ENCODE measurements at places on chromosomes 6 and 20. TPM values are rescaled to one million over a fixed set of nuclear protein-coding genes. Genes with fewer than 3 reads are reported as not detected.
A peak's percentile ranks its signal among the peaks of the same experiment; 100 is the strongest.

GRCh38 chr20:32598606-32599005, 13.5 kb upstream of the NOL4L start:
- no peak for DNase-seq

- no peak for DNase-seq
Measured at GRCh38 chr6:47112317-47112716, 70.2 kb upstream of the ADGRF1 start.

GRCh38 chr6:63797721-63798120, 162.1 kb downstream of the PHF3 start:
- DNase-seq = no peak

FHL5 gene
- total RNA-seq = not detected

GRCh38 chr20:25081065-25081729, 744 bp downstream of the VSX1 start:
- DNase-seq = peak; percentile 68

DNA sequence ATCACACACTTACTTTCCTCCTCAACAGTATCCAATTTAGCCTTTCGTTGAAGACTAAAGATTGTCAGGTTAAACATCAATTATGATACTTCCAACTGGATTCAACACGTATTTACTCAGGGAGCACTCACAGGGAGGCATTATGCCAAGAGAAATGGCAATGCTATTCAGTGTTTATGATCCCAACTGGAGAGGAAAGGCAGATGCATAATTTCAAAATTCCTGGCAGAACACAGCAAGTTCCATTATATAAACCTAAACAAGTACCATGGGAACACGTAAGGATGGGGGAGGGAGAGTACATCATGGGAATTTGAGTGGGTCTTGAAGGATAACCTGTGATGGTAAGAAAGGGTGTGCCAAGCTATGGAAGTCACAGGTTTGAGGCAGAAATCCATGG, 112.7 kb downstream of the ISM1 start:
- DNase-seq = no peak

DNA sequence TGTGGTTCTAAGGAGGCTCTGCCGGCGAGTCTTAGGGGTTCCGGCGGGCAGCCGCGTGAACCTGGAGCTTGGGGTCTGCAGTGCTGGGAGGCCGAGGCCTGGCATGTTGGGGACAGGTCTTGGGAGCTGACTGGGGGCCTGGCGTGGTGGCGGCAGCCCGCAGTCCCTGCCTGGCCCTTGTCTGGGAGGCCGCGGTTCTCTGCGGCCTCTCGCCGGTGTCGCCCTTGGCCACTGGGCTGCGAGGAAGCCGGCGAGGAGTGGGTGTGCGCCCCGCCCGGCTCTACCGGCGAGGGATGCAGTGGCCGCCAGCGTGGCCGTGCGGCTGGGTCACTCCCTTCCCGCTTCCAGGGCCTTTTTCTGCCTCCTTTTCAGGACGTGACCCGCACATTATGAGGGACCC, 36.3 kb downstream of the IGF2R start:
- no peak for DNase-seq

MRPS10 gene
- total RNA-seq = 39.7 TPM

DNA sequence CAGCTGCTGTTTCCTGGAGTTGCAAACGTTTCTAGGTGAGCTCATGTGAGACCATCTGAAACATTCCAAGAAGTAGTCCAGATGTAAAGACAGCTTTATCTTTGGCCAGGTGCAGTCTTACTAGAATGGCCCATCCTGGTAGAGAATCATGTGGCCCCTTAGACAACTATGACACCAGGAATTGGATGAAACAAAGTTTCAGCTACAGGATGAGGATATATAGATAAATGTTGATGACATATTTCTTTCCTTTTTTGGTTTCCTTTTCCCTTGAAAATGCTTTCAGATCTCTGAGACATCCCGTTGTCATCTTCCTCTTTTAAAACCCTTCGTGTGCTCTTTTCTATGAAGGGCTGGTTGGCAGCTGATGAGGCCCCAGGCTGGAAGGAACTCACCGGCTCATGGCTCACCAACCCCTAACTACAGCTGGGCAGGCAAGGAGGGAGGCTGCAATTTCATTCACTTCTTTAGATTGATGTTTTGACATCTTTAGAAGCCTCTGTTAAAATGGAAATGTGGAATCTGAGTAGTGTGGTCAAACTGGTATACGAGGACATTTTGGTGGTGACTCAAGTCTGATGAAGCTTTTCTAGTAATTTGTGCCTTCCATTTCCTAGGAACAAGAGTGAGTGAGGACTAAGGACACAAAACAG, 167.9 kb upstream of the TNFAIP3 start:
- DNase-seq = peak; percentile 71

DNA sequence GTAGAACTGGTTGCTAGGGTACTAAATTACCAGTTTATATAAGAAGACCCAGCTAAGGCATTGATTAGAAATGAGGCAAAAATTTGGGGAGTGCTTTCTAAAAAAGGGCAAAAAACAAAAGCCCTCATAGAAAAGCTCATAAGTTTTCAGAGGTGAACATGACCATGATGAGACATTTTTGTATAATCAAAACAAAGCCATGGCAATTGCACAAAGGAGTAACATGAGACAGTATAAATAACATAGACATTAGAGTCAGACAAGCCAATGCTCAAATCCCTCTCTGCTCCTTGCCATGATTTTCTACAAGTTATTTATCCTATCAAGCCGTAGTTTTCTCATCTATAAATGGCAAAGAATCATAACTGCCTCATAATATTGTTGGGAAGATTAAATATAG, 112.2 kb upstream of the ADTRP start:
- DNase-seq = no peak

GRCh38 chr6:83518816-83519480, 6.6 kb downstream of the PRSS35 start:
- DNase-seq = no peak

- DNase-seq = peak; percentile 52
Measured at GRCh38 chr6:156776470-156776839, 723 bp upstream of the ARID1B start.

DNA sequence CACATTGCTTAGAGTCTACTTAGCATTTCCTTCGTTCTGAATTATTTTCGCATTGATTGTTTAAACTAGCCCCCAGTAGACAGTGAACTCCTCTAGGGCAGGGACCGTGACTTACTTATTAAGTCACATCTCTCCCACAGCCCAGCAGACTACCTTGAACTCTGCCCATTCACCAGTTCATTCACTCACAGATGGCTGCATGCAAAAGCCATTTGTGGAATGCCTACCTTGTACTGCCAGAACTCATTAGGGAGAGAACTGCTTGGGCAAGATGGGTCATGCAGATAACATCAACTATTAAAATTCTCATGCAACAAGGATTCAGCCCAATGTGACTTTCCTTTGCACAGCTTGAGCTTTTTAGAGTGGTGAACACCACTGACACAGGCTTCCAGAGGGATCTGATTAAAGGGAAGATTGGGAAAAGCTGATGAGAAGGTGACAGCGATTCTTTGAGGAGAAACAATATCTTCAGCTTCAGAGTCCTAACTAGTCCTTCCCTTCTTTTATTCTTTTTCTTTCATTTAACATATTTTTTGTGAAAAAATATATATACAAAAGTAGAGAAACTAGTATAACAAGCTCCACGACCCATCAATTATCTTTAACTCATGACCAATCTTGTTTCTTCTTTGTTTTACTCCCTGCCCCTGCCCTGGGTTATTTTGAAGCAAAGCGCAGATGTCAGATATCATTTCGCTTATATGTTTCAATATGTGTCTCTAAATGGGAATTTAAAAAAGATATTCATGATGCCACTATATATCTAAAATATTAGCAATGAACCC, 273.9 kb downstream of the CDC5L start:
- DNase-seq = no peak

KIF25 gene
- not detected for total RNA-seq

GRCh38 chr6:1382883-1383728, 6.3 kb upstream of the FOXF2 start:
- no peak for DNase-seq

- no peak for DNase-seq
Measured at GRCh38 chr6:12178521-12178920, 111.6 kb upstream of the EDN1 start.

GRCh38 chr6:158660333-158660754, 10.5 kb downstream of the SYTL3 start:
- peak; percentile 68 for DNase-seq

GRCh38 chr6:168376811-168377483, 57.4 kb upstream of the DACT2 start:
- no peak for DNase-seq

DNA sequence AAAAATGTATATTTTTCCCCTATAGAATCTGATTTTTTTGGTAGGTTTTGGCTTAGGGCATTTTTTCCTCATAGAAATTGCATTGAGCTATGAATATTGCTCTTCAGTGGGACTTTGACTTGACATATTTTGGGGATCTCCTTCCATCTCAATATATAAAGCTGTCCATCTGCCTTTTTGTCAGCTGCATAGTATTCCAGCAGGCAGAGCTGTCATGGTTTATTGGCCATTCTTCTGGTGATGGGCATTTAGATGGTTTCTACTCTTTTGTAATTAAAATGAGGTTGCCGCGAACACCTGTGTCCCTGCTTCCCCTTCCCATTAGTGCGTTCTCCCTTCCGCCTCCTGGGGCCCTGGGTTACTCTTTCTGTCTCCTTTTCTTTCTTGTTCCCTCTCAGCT, 80.0 kb upstream of the NNAT start:
- DNase-seq = no peak

SLC17A1 gene
- total RNA-seq = not detected

Data from activated naive CD4-positive, alpha-beta T cell treated with anti-CD3 and anti-CD28 coated beads for 36 hours (primary cell).